Panc1 (cell line): ENCODE measurements at places on chromosomes 1 and 21.

DNA sequence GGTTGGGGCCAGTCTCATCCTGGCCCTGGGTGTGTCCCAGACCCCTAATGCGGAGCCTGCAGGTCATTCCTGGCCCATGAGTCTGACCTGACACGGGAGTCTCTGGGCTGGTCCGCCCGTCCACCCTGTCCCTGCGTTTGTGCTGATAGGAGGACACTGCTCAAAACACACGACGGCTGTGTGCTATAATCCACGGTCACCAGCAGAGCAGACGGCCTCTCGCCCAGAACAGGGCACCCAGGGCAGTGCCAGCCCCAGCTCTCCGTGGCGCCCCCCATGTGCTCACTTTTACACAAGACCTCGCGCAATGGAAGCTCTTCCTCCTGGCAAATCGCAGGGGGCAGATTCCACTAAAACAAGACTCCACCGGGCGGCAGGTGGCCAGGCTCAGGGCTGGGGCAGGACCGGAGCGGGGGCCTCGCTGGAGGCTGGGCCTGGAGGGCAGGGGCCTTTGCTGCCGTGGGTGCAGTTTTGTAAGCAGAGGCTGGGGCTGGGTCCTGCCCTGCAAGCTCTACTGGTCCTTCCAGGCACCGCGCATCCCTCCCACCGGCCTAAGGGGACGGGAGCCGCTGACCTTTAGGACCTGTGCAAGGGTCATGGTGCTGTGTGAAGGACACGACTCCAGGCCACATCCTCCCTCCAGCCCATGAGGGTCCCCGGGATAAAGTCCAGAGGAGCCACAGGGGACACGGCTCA is 10.6 kb upstream of the SLC19A1 start:
- DNase-seq: no peak

- DNase-seq: no peak
These were observed 2.7 kb downstream of the FAM3B start for GRCh38 chr21:41319273-41319672.

DNA sequence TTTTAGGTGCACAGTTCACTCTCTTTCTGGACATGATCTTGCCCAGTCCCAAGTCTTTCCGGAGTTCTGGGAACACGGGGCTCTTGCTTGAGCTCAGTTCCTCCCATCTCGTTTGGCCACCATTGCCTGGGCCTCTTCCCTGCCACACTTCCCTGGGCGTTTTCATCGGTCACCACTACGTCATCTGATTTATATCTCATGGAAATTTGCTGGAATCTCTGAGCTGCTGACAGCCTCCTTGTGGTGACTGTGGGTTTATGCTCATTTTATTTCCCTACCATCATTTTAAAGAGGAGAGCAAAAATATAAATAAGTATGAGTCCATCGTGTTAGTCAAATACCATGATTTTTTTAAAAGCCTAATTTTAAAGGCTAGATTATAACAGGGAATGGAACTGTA is 449.1 kb upstream of the KAZN start:
- no peak for DNase-seq

DNA sequence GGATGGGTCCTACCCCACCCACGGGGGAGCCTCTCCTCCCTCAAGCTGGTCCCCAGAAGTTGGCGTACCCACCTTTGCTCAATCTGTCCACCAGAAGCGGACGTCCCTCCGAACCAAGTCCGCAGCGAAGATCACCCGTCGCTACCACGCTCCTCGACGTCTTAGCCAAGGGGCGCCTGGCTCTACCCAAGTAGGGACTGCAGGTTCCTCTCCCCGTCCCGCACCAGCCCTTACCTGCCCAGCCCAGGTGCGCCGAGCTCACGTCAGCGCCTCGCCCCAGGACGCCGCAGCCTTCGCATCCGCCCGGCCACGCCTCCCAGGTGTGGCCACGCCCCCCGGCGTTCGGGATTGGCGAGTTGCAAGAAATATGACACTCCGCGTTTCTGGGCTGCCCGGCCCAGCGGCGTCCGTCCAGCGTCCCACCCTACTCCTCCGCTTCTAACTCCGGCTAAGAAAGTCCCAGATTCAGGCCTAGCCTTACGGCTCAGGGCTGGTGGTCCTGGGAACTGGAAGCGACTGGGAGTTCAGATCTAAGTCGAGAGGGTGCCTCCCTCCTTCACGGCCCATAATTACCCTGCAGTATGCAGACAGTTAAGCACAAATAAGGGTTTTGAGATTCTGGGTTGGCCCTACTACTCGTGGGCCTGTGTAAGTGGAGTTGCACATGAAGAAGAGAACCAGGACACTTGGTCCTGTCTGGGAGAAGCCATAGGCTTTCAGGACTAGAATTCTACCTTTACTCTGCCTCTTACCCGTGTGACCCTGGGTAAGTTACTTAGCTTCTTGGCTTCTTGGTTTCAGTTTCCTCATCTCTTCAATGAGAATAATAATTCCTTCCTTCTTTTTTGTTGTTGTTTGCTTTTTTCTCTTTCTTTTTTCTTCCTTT is at the start of gene IRF6:
Gene IRF6 (minus strand): TSS at position 268 of the 886 bp plus-strand sequence. CDS start 4,729 bp downstream, outside the sequence.
- DNase-seq: no peak

- no peak for DNase-seq
These were observed 44.9 kb downstream of the CAPN9 start for GRCh38 chr1:230791986-230792564.

DNA sequence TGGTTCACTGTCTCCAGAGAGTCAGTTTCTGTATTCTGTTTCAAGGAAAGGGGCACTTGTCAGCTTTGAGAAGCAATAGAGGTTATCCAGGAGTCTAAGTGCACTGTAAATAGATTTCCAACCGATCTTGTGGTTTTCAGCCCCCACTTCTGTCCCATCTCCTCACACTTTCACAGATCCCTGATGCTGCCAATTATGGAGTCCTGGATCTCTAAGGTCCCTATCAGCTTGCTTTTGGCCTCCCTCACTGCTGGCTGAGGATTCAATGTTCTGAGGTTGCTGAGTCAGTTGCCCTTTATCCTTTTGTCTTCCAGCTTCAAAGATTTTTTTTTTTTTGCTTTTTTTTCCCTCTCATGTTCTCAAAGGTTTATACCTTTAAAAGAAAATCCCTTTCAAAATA is 98.4 kb downstream of the DIRAS3 start:
- no peak for DNase-seq

DNA sequence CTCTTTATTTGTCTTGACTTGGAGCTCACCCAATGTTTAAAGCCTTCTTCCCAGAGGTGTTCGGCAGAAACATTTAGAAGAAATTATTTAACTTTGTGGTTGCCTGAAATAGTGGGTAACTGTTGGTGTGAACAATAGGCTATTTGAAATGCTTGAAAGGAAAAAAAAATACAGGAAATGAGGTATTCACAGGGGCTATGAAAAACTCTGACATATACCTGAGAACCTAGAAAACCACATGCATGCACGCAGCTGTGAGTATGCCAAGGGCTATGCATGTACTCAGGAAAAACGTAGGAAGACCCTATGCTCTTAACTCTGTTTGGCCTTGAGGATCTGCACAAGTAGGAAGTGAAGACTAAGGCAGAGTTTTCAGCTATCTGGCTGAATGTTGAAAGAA is 16.4 kb upstream of the RNF186 start:
- DNase-seq: no peak

GRCh38 chr21:42187976-42188653 is 30.8 kb upstream of the ABCG1 start:
- DNase-seq: no peak

GRCh38 chr21:35664683-35665082 is 395.6 kb downstream of the SETD4 start:
- no peak for DNase-seq

DNA sequence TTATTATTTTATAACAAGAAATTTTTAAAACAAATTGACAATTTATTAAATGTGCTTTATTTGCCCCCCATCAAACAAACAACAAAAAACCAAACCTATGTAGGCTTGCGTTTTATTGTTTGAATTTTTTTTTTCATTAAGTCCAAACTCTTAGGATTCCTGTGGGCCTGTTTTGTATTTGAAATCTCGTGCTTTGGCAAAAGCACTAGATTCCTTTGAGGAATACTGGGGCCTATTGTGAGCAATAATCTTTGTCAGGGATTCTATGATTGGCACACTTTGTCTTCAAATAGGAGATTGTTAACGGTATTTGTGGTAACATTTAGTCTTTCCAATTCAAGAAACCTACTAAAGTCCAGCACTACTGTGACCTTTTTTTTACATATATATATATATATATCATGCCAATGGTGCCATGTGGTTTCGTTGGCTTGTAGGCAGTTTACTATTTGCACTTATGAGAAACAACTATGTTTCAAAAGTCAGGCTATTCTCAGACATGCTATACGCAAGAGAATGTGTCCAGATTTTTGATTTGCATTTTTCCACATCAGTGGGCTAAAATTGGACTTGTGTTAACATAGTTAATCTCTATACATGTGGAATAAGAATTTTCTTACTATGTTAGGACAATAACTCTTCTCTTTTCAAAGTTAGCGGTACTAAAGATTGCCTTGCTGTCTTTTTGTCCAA is 70.4 kb upstream of the GREM2 start:
- DNase-seq: no peak

DNA sequence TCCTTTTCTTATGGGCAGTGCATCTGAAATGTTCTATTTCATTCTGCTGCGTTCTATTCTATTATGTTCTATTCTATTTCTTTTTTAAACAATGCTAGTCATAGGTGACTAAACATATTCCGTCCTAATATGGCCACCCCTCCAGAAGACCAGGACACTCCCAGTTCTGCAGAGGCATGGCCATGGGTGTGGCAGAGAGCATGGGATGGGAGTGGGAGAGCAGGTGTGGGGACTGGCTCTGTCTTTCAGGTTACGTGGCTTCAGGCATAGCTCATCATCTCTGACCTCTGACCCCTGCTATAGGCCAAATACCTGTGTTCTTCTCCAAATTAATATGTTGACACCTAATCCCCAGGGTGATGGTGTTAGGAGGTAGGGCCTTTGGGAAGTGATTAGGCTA is 33.4 kb upstream of the TLR5 start:
- DNase-seq: no peak

- DNase-seq: no peak
These were observed 33.9 kb downstream of the LDLRAP1 start for GRCh38 chr1:25577134-25577920.

DNA sequence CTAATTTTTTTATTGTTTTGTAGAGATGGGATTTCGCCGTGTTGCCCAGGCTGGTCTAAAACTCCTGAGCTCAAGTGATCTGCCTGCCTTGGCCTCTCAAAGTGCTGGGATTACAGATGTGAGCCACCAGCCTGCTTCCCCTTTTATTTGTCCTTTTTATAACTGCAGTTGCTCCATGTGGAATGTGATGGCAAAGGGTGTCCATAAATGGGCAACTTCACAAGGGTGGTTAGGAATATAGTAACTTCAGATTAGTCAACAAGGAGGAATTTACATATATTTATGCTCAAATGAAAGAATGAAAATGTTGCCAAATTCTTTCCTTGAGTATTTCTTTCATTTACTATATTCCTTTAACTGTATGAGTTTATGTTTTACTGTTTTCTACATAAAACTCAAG is 182.9 kb downstream of the BACH1 start:
- no peak for DNase-seq

DNA sequence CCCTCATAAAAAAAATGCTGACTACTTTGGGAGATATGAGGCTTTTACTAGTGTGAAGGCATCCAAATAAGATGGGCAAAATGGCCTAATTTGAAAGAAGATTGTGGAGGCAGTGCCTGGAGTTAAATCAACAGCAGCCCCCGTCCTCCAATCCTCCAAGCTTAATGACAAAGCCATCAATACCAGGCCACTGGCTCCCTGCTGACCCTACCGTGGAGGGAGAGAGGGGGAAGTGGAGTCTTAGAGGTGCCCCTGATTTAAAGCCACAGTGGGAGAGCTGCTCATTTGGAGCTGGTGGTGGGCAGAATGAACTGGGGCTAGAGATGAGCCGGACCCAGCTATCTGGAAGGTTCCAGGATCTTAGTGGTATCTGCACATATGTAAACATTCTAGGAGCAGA is 24.3 kb upstream of the KNCN start:
- DNase-seq: no peak

- DNase-seq: no peak
These were observed 16.7 kb downstream of the SLC44A3 start for GRCh38 chr1:94836891-94837290.

DNA sequence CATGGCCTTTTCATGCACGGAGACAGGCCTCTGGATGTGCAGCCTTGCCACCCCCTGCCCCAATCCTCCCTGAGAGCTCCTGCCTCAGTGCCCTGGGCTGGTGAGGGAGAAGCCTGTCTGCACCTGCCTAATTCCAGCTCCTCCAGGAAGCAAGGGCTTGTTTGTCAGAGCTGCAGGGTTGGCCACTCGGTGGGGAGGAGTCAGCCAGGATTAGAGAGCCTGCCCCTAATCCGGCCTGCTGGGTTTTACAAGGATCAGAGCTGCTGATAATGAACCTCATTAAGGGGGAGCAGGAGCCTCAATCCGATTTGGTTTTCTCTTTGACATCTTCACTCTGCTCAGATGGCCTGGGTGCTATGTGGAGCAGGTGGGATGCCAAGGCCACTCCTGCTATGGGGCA is 31.9 kb upstream of the LHX4 start:
- DNase-seq: no peak

- no peak for DNase-seq
These were observed 2.0 kb upstream of the RABGAP1L start for GRCh38 chr1:174157157-174157806.

- DNase-seq: no peak
These were observed at the start of gene CLSTN1 for GRCh38 chr1:9823943-9824701. CLSTN1 (minus strand) TSS chr1:9823965; CDS start chr1:9823733, 232 bp downstream.

DNA sequence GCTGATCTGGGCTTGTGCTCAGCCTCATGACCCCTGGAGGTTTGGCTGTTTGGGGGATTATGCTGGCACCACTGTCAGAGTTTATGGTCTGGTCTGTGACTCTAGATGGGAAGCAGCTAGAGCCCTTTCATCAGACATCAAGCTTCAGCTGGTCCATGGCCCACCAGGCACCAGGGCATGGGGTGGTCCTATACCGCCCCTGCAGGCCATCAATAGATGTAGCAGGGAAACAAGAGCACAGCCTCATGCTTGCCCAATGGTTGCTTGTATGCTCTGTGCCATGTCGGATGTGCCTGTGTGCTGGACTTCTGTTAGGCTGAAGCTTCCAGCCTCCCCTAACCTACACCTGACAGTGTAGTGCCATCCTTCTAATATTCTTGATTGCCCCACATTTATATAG is 71.1 kb upstream of the CD34 start:
- DNase-seq: no peak

DNA sequence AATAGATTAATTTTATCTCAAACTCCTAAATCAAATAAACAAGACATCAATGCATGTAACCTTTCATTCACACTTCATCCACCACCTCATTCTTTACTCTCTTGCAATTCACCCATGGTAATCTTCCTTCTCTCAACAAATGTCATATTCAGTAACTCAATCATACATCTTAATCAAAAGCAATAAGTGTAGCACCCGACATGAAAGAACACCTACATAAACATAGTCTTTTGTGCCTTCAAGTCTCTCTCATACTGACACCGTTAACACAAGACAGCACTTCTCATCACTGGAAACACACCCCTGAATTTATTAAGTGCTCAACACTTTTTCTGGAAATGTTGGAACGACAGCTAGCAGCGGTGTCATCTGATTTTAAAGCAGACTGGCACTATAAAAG is 225.9 kb downstream of the TTLL7 start:
- no peak for DNase-seq
